ENCODE measurements at places on chromosomes 7 and 10.

DNA sequence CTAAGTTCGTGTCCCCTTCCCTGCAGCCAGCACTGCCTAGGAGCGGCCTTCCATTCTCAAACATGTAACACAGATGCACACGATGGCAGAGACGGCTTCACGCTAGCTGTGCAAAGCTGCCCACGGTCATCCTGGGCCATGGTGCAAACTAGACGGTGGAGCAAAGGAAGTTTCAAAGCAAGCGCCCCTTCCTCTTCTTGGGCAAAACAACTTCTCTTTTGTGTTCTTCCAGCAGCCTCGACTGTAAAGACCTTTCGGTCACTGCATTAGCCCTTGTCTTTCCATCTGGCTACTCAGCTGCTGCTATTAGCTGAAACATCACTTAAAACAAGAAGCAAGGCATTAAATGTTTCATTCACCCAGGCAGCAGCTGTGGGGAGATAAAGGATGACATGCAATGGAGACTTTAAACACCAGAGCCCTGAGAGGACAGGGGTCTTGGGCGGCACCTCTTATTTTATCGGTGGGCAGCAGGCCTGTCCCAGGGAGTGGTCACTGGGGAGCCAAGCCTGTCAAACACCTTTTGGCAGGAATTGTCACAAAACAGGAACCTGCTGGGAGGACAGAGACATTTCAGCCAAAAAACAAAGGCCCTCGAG lies 214.8 kb downstream of the KLF6 start:
- DNase-seq = no peak

DNA sequence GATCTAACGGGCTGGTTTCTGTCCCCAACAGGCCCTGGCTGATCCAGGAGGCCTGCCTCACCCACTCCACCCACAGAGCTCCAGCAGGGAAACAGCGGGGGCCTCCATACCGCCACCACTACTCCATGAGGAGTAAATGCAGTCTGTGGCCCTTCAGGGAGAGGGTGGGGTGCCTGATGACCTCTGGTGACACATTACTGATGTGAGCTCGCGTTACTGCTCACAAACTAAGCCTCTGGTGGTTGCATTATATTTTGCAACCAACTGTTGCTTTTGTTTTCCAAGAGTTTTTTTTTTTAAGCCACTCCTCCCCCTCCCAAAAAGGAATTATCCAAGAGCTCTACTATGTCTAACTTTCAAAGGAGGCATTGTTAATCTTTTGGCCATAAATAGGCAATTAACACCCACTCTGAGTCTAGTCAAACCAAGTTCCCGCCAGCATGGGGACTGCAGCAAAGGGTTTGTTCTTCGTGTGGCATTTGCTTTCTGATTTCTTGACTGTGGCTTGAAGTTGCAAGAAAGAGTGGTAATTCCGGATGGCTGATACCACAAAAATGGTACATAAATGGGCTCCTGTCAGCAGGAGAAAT lies 72.6 kb downstream of the FAM53B start:
- DNase-seq = no peak

DNA sequence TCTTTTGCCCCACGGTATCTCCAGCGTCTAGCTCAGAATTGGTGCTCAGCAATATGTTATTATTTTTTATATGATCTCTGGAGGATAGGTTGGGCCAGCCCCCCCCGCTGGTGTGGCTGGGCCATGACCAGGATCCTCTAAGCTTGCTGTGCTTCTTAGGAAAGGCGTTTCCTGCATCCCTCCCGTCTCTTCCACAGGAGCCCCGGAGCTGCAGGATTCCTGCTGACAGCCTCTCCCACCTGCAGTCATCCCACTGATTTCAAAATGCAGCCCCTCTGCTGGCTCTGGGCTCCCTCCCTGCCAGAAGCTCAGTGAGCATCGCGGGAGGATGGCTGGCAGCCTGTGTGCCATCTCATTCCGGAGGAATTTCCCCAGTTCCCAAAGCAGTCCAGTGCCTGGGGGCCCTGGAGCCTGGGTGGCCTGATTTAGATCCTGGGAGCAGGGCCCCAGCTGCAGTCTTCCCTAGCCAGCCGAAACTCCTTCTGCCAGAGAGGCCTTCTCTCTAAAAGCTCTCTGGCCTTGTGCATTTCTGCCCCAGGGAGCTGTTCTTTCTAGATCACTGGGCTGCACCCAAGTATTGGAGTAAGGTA lies 21.8 kb upstream of the GOLGA7B start:
- no peak for DNase-seq

DNA sequence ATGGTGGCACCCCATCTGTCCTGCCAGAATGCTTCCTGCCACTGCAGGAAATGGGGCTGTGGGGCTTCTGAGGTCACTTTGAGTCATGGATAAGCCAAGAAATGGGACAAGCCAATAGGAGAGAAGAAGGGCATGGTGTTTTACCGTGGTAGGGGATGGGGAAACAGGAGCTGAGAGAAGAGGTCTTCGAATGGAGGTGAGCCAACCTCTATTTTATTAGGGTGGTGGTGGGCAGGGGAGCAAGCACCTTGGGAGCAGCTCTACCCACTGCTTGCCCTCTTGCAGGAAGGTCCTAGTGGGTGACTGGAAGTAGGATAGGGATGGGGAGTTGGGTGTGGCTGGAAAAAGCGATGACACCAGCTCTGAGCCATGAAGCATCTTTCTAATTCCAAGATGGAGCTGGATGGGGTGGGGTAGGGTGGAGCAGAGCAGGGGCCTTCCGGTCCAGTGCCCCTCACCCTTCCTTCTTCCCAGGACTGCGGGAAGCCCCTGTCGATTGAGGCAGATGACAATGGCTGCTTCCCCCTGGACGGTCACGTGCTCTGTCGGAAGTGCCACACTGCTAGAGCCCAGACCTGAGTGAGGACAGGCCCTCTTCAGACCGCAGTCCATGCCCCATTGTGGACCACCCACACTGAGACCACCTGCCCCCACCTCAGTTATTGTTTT lies 9.1 kb downstream of the ZYX start:
- no peak for DNase-seq

DNA sequence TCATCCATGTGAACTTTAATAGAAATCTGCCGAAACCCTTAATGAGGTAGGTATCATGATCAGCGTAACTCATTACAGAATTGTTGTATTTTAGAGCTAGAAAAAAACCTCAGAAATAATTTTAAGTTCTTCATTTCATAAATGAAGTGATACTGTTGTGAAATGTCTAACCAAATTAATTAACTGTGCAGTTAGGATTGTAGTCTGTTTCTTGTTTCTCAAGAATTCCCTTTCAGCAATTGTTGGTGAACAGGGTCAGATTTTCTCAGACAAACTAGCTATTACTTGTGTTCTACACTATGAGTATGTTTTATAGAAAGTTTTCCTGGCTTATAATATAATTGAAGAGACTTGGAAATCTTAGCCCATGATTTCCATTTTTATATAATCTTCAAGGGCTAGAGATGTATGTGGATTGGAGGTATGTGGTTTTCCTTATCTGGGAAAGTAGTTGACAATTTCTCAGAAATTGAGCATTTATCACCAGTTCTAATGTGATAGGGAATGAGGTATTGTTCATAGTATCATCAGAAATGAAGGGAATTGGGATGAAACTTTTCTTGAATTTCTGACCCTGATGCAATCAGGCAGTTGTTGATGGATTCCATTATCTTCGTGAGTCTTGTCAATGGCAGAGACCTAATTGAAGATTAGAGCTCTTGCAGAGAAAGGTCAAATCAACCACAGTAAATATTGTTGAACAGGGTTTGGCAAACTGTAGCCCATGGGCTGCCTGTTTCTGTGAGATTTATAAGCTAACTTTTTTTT lies 55.0 kb downstream of the ST7 start:
- no peak for DNase-seq

DNA sequence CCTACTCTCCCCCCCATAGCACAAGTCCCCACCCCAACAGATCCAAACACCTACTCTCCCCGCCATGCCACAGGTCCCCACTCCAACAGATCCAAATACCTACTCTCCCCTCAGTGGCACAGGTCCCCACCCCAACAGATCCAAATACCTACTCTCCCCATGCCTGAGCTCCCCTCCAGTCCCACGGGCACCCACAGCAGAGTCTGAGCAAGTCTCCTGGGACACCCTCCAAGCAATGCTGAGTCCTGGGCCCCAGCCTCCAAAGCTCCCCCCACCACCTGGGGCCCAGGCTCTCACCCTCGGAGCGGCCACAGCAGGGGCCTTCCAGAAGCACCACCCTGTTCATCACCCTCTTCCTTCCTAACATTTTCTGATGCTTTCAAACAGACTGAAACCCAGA lies 63.9 kb upstream of the DNAAF5 start:
- no peak for DNase-seq

DNA sequence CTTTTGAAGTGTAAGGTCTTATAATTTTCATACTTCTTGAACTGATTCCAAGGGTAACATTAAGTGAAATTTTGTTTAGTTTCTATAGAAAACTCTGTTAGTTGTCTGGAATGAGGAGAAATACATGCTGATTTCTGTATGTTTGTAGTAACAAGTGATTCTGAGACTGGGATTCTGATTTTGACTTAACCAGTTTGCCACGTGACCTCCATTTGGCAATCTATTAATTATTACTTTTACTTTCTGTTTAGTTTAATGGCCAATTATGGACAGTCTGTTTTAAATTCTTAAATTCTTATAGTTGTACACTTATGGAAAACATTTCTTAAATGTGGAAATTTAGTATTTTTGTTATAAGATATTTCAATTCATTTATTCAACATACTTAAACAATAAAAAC lies 163.1 kb downstream of the ADK start:
- DNase-seq = no peak

GRCh38 chr10:472241-472910 lies 217.1 kb downstream of the DIP2C start:
- no peak for DNase-seq

DNA sequence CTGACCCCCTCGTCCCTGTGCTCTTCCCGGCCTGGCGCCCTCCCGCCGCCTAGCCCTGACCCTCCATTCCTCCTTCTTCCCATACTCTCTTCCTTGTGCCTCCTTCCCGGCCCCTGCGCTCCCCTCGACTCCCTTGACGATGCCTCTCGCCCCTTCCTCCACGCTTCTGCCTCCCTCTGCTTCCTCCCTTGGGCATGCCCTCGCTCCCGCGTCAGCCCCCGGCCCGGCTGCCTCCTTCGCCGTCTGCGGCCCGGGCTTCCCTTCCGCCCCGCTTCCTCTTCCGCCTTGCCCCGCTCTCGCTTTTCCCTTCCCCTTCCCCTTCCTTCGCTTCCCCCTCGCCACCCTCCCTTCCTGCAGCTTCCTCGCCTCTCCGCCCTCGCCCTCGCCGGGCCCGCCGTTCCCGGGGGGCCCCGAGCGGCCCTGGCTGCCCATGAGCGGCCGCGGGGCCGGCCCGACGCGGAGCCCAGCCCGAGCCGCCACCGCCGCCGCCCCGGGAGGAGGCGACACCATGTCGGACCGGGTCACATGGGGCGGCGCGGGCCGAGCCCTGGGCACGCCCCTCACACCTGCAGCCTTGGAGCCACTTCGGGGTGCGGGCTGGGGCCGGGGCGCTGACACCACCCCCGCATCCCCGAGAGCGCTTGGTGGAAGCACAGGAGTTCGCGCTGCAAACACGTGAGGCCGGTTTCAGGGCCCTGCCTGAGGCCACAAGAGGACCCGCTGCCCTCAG lies at the start of gene FBXW4:
FBXW4 (minus strand) TSS at position 497 of the 730 bp plus-strand sequence; CDS start at position 432, 65 bp downstream.
- DNase-seq = peak; percentile 26

DNA sequence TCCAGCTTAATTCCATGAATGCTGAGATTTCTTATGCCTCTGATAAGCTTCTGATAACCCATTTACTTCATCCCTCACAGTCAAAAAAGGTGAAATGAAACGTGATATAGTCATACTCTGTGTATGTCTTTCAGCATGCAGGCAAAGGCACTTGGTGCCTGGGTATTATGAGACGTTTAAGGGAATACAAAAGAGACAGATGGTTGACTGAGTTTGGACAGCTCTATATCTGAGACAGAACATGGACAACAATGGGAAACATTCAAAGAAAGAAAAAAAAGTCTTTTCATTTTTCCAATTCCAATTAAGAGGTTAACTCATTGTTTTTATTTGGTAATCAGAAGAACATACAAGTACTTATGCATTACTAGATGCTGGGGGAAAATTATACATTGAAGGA lies 96.2 kb downstream of the PPP1R17 start:
- DNase-seq = no peak

GRCh38 chr10:3427950-3428354 lies 255.4 kb upstream of the PITRM1 start:
- no peak for DNase-seq

DNA sequence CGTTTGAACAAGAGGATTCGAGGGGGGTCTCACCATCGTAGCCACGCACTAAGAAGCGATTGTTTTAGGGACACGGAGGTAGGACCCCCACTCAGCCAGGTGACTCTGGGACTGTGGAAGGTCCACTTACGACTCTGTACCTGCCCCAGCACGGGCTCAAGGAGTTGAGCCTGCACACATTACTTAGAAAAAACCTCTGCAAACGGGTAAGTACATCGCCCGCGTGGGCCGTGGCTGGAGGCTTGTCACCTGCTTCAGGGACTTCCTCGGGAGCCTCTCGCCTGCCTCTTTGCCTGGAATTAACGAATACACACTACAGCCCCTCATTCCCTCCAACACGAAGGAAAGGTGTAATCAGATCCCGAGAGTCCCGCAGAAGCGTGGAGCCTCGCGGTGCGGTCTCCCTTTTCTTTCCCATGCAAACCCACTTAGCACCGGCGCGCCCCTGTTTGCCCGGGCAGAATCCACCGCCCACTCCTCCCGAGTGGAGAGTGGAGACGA lies 826 bp downstream of the PODXL start:
- DNase-seq = no peak

GRCh38 chr10:113539789-113540188 lies 13.1 kb upstream of the HABP2 start:
- peak; percentile 54 for DNase-seq

- DNase-seq = no peak
These were observed 29.5 kb upstream of the HYCC1 start for GRCh38 chr7:23043441-23043840.

DNA sequence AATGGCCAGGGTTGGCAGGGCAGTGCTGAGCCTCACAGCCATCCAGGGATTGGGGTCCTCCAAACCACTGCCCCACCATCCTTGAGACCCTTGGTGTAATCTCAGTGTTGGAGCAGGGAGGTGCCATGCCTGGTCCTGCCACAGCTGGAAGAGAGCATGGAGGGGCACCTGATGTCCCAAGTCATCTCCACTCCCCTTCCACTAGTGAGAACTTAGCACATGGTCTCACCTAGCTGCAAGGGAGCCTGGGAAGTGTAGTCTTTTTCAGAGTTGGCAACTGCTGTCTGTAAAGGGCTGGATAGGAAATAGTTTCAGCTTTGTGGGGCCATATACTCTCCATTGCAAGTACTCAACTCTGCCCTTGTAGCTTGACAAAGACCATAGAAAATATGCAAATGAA lies 238.7 kb downstream of the RPS24 start:
- DNase-seq = no peak

Data from bone marrow (tissue), 2 donors.